ENCODE measurements at places on chromosomes 2 and 18. TPM values are rescaled to one million over a fixed set of nuclear protein-coding genes. Genes with fewer than 3 reads are reported as not detected.

GRCh38 chr2:158478816-158479215, 22.1 kb downstream of the PKP4 start:
- no peak for DNase-seq

DNA sequence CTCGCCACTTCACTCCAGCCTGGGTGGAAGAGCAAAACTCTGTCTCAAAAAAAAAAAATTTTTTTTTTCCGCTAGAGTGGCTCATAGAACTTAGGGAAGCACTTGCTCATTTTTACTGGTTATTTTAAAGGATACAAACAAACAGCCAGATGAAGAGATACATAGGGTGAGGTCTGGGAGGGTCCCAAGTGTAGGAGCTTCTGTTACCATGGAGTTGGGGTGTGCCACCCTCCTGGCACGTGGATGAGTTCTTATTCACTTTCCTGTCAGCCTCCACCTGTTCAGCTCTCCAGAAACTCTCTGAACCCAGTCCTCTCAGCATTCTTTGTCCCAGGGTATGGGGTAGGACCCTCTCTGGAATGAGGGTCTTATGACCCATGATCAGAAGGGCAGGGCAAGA, 4.9 kb upstream of the MAT2A start:
- no peak for DNase-seq

- DNase-seq = no peak
These were observed 9.9 kb downstream of the TMBIM1 start for GRCh38 chr2:218282173-218282991.

ABHD1 gene
- total RNA-seq = not detected

HEATR5B gene
- 19.0 TPM for total RNA-seq

- DNase-seq = no peak
These were observed 10.0 kb downstream of the PDE1A start for GRCh38 chr2:182416861-182417260.

DNA sequence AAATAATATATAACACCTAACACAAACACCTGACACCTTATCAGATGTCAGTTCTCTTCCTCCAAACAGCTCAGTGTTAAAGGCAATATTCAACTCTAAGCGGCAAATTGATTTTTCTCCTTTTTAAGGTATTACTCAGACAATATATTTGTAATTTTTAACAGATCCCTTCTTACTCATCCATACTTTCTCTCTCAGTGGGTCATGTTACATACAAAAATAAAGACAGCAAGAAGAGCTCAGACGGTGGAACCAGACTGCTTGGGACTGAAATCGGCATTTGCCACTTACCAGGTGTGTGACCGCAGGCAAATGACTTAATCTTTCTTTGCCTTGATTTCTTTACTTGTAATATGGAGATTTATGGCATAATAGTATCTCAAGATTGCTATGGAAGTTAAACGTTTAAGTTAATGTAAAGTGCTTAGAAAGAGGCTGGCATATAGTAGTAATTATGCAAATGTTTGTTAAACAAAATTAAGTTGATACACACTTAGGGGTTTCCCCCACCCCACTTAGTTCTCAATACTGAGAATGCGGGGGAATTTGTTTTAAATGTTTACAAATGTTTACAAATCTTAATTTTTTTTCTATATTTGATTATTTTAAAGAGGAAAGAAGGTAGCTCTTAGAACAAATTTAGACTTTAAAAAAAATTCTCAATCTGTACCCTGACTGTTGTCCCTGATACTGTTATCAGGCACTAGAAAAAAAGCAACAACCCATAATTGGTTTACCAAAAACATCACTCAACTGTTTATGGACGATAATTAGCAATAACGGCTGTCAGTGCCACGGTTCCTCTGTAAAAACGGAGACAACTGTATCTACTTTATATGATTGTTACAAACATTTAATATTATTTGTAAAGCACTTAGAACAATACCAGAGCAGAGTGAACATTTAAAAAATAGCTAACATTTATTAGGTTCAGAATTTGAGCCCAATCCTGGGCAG, 25.6 kb downstream of the MAP3K2 start:
- DNase-seq = no peak

GCKR gene
- not detected for total RNA-seq

DNA sequence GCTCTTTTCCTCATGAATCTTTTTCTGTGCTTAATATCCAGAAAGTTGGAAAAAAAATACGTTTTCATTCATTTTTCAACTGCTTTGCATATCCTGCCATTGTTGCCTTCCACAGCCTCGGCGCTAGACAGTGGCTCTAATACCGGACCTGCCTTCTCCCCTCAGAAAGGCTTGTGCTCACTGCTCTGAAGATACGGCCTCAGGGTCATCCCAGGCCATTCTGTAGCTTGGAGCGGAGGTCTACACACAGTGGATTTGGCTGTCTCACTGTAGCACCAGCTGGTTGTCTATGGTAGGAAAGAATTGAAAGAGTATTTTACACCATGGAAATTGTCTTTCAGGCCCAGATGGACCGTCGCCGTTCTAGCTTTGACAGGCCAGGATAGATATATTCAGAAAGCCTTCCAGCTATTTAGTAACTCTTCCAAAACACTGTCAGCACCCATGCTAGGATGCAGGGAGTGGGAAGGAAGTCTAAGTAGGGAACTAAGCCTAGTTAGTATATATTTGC, 242.0 kb downstream of the TMEM182 start:
- DNase-seq = no peak

DNA sequence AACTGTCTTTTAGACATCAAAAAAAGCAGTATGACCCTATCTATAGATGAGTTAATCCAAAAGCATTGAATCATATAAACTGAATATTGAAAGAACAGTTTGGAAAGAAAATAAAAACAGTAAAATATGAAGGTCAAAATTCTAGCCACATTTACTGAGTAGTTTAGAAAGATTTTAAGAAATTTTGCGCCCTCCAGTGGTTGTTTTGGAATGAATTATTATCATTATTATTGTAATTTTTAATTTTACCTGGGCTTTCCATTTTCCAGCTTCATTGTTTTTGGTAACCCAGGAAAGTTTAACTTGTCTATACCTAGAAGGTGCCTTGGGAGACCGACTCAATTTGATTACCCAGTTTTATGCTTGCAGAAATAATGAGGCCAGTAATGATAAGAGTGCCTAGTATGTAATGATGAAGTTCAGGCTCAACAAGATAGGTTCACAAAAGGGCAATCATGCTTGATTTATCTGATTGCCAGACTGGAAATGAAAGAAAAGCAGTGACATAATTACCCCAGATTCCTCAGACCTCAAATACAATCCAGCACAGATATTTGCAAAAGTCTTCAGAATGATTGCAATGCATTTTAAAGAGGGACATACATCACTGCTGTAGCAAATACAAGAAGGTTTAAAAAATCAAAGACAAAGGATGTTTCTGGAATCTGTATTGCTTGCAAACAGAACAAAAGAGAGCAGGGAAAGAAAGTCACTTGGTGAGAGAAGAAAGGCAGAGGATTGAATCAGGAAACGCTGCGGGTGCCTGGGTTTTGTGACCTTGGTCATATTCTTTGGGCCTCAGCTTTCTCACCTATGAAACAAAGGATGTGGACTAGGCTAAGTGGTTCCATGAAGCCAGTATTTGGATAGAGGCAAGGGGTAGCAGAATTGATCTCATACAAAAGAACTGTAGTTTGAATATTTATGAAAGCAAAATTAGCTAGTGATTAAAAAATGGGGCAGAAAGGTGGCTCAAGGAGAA, 153.8 kb downstream of the MAP2 start:
- no peak for DNase-seq

GRCh38 chr2:195579776-195580555, 77.1 kb upstream of the SLC39A10 start:
- no peak for DNase-seq

PARD6G gene
- 18.9 TPM for total RNA-seq
